Activated T-cell treated with anti-CD3 and anti-CD28 coated beads for 1 hour (primary cell): ENCODE measurements at places on chromosomes 6 and 20.
A peak's percentile ranks its signal among the peaks of the same experiment; 100 is the strongest.

GRCh38 chr6:131861381-131861780 is 53.6 kb downstream of the ENPP1 start:
- DNase-seq, result no peak

DNA sequence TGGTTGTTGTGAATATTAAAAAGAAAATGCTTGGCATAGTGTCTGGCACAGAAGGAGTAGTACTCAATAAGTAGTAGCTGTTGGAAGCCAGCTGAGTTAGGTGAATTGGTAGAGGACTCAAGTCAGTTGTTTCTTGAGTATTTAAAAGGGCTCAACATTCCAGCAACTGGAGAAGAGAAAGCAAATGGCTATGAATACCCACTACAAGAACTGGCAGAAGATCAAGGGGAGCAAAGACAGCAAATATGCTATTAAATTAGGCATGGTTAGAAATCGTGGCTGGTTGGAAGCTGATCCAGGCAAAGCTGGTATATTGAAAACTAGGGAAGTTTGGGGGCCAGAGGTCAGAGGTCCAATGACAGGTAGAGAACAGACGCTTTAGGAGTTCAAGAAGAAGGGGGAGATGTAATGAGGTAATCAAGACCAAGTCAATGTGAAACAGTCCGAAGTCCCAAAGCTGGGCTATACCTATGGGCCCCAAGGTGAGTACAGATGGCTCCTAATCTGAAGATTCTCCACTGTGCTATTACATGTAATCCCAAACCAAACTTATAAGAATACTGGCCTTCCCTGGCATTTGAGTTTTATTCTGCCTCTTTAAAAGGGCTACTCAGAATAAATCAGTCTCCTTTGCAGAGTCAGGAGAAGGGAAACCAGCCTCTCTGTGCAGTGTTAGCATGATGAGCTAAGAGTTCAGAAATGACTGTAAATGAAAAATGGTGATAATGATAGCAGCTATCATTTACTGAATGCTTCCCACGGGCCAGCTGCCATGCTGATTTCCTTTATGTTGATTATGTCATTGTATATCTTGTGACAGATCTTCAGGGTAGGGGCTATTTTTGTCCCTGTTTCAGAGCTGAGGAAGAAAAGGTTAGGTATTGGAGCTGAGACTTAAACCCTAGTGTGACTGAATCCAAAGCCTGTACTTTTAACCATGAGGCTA is 122.3 kb downstream of the ANKS1A start:
- no peak for DNase-seq

DNA sequence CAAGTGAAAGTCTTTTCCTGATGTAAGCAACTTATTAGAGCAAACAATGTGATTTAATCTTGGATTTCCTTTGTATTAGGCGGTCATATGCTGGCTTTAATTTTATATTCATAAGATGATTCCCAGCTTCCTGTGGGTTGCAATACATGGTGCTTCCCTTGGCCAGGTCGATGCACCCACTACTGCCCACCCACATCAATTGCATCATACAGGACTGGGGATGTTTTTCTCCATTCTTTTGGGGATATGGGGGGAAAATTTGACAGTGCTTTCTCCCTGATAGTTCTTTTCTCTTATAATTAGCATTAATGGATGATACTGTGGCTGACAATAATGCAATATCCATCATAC is 187.6 kb downstream of the JARID2 start:
- DNase-seq, result no peak

DNA sequence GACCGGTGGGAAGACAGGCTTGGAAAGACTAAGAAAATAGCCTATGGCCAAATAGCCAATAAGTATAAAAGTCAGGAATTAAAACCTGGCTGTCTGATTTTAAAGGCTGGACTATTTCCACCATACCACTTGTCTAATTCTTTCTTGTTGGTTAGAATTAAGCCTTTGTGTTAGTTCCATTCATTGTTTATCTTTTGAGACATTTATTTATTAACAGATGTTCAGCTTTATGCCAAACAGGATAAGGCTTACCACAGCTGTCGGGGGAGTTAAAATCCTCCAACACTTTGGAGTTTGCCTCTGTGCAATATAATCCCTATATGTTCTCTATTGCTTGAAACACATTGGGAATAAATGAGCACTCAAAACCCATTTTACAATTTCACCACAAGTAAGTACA is 208.3 kb downstream of the TMEM200A start:
- DNase-seq, result no peak

DNA sequence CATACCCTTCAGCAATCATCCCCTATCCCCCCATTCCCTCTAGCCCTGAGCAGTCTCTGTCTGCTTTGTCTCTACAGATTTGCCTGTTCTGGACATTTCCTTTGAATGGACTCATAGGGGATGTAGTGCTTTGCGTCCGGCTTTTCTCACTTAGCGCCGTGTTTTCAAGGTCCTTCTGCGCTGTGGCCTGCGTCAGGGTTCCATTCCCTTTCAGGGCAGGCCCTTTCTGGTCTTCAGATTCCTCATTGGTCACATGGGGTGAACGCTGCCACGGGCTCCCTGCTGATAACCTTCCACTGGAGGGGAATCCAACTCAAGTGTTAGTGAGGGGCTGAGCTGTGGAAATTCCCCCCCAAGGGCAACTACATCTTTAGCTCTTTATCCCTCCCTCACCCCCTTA is 36.4 kb upstream of the APCDD1L start:
- DNase-seq, result no peak

DNA sequence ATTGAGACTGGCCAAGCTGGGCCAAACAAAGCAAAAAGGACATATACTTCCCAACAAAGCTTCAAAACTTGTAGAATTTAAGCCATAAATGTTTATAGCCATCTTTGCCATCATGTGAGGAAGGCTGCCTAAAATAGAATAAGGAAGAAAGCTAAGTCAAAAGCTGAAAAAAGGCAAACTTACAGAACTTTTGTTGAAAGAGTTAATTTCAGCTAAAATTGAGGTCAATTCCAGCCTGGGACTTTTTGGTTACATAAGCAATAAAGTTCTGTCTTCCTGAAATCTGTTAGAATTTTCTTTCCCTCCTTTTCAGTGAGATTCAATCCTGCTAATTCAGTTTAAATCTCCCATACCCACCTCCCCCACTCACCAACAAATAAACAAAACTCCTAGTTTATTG is 227.9 kb upstream of the MARCKS start:
- DNase-seq, result no peak

DNA sequence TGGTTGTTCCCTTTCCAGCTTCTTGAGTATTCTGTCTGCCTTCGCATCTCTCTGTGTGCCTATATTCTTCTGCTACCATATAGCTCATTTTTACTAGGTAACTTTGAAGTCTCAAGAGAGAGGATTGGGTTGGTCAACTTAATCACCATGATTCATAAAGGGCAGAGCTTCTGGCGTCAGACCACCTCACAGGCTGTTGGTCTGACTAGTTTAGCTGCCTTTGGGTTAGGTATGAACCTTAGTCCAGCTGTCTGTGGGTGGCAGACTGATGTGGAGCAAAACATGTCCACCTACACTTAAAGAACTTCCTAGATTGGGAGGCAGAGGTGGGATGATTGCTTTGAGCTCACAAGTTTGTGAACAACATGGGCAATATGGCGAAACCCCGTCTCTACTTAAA is 192.2 kb upstream of the SGK1 start:
- DNase-seq, result no peak

DNA sequence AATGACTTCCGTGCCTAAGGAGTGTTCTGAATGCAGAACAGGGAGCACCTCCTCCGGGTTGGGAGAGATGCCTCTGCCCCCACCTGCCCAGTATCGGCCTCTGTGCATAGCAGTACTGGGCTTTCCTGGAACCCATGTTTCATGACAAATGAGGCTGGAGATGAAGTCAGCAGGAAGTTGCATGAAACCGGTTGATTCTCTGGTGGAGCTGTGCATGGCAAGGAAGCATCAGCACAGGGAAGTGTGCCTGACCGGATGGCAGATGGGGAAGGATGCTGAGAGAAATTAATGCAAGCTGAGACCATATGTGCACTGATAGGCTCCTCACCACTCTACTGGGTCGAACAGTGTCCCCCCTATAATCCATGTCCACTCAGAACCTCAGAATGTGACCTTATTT is 155.5 kb downstream of the CDH26 start:
- DNase-seq, result no peak

- no peak for DNase-seq
Observed at GRCh38 chr6:25309886-25310285, 30.7 kb downstream of the CARMIL1 start.

- no peak for DNase-seq
Observed at GRCh38 chr6:47245745-47246371, 63.8 kb downstream of the TNFRSF21 start.

- DNase-seq, result peak; percentile 26
Observed at GRCh38 chr6:156780102-156780641, 3.0 kb downstream of the ARID1B start.

DNA sequence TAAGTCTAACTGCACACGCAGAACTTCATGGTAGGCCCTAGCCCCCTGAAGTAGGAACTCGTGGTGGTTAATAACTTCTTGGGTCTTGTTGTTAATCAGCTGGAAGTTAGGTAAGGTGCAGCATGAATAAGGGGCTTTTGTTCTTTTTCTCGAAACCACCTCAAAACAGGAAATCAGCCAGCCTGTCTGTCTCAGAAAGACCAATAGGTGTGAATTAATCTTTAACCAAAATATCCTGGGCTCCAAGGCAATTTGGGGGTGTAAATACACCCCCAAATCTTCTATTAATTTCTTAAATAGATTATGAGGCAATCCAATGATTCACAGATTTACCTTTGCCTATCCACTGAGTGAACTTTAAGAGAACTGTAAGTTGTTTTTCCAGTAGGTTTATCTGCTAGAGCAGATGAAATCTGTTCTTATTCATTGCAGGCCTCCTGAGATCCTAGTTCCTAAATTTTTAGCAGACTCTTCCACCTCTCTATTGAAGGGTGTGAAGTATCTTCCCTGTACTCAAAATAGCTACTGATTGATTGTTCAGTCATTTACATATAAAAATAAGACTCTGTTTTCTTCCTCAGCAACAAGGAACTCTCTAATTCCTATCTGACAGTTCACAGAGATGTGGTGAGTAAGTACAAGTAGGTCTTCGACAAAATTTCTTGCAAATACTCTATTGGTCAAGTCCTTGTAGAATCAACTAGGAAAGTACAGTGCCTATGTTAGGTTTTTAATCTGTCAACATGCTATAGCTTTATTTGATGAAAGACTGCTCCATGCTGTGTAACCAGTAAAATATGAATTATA is 427.1 kb upstream of the NOX3 start:
- no peak for DNase-seq

DNA sequence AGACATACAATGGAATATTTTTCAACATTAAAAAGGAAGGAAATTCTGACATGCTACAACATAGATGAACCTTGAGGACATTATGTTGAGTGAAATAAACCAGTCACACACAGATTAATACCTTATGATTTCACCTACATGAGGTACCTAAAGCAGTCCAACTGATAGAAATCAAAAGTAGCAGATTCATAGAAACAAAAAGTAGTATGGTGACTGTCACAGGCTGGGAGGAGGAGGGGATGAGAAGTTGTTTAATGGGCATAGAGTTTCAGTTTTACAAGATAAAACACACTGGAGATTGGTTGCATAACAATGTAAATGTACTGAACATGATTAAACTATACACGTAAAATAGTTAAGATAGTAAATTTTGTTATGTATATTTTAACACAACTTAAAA is 48.5 kb upstream of the OLIG3 start:
- DNase-seq, result no peak

GRCh38 chr6:45990162-45990561 is 25.5 kb downstream of the CLIC5 start:
- no peak for DNase-seq

DNA sequence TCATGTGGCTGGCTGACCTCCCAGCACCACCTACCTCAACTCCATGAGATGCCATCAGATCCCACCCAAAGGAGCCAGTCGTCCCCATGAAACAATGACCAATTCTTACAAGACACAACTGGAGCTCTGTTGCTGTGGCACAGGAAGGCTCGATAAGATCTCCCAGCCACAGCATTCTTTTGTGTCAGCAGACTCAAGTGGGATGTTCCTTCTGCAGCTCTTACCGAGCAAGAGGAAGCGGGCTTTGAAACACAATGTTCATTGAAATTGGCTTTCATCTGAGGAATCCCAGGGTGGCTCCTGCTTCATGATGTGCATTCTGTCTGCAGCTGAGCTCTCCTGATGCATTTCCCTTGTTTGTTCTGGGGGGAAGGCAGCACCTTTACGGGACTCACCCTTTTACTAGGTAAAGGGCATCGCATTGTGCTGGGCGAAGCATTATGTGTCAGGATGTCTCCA is 222.0 kb upstream of the SGK1 start:
- DNase-seq, result no peak

DNA sequence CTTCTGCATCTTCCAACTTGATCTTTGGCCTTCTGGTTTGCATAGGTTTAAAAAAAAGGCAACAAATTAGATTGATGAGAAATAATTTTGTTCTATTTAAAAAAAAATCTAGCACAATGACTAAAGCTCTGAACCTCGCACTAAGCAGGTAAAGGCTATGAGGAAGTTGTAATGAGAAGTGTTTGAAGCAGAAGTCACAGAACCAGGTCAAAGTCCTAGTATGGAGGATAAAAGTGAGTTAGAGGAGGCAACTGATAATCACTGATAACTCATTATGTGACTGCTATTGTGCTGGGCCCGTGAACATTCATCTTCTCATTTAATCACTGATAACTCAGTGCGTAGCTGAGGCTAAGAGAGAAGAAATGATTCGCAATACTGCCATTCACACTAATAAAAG is 46.1 kb upstream of the GFRAL start:
- no peak for DNase-seq

DNA sequence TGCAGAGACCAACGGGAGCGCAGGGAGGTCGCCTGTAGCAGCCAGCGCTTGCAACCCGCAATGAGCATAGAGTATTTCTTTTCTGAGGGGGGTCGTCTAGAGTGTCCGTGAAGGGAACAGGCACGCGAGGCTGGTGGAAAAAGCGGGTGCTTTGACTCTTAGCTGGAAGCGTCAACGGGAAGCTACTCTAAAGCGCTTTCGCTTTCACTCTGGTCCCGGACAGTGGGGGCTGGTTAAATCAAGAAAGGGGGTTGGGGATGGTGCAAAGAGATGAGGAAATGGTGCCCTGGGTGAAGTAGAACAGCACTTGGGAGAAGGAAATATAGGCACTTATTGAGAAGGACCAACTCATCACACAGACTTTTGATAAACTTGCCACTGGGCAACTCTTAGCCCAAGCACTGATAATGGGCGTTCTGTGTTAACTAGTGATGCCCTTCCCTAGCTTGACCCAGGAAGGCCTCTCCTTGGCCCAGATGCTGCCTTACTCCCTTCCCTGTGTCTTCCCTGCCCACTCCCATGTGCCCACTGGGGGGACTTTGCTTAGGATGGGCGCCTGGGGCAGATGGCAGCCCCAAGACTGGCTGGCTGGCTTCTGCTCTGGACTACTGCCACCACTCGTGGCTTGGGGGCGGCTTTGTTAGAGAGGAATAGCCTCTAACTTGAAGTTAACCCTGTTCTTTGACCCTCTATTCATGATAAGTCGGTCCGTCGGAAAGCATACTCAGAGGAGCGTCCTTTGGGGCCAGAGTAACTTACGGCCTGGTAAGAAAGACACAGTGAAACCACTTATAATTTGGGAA is 585 bp downstream of the PSMB9 start:
- peak; percentile 41 for DNase-seq
